ENCODE measurements at places on chromosomes 1 and 21.

- no peak for DNase-seq
Measured at GRCh38 chr1:94920061-94920460, 6.8 kb downstream of the CNN3 start.

DNA sequence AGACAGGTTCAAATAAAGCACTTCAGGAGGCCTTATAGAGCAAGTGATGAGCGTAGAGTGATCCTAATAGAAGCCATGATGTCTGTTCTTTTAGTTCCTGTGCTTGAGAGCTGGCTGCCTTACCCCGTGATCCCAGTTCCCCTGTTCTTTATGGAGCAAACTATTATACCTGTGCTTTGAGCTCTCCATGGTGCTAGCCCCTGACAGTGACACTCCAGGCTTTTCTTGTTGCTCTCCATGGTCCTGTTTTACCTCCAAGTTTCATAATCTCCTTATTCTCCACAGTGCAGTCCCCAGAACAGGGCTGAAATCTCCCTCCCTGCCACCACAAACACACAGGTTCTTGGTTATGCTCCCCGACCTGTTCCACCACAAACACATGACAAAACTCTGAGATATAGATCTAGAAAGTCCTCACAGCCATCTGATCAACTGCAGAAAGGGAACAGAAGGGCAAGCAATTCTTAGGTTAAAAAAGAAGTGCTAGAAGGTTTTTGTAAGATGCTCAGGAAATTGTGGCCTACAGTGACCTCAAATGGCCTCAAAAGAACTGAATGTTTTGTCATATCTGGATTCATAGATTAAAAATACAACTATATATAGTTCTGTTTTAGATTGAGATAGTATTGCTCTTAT lies 6.0 kb downstream of the CADM3 start:
- no peak for DNase-seq

GRCh38 chr1:24742090-24742938 lies 2.9 kb upstream of the CLIC4 start:
- DNase-seq: no peak

DNA sequence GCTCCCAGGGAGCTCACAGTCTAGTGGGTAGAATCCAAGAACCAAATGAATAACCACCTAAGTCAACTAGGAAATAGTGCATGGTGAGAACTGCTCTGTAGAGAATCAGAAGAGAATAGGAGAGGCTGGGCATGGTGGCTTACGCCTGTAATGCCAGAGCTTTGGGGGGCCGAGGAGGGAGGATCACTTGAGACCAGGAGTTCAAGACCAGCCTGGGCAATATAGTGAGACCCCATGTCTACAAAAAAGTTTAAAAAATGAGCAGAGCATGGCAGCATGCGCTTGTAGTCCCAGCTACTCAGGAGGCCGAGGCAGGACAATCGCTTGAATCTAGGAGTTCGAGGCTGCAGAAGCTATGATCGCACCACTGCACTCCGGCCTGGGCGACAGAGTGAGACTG lies 122.3 kb upstream of the IRF2BP2 start:
- DNase-seq: no peak

DNA sequence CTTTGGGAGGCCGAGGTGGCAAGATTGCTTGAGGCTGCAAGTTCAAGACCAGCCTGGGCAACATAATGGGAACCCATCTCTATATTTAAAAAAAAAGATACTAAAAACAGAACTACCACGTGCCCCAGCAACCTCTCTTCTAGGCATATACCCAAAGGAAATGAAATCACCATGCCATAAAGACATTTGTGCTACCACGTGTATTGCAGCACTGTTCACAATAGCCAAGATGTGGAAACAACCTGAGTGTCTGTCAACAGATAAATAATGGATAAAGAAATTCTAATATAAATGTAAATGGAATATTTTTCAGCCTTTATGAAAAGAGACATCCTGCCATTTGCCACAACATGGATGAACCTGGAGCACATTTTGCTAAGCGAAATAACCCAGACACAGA lies 128.6 kb downstream of the PCNX2 start:
- no peak for DNase-seq

DNA sequence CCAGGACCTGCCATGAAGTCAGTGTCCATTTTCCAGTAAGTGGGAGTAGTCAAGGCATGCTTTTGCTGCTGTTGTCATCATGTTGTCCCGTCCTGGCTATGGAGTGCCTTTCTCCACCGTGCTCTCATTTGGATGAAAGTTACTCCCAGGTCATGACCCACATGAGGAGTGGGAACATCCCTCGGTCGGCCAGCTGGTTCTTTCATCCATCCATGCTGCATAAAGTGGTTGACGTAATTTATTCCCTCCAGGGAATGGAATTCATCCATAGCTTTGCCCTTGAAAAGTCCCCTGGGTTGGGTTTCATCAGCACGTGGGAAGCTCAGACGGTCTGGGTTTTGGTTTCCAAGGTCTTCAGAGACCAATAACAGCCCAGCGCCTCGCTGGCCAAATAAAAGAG lies 11.6 kb downstream of the PLA2G2A start:
- no peak for DNase-seq

DNA sequence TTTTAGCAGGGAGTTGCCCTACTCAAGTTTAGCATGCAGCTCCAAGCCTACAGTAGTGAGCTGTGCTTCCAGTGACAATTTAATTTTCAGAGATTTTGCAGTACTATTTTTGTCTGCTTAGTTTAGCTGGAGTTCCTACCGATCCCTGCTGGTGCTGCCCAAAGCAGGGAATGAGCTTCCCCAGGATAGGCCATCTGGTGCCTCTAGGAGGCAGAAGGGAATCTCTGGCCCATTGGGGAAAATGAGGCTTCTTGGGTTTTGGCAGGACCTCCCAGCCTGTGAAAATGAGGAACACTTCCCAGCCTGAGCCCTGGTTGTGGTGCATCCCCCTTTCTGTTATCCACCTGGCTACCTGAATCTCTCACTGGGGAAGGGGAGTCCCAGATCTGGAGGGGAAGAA lies 149.2 kb downstream of the RASAL2 start:
- DNase-seq: no peak

- DNase-seq: no peak
Measured at GRCh38 chr1:27577504-27578188, 26.3 kb downstream of the AHDC1 start.
